ENCODE measurements at places on chromosomes 5 and 9.

DNA sequence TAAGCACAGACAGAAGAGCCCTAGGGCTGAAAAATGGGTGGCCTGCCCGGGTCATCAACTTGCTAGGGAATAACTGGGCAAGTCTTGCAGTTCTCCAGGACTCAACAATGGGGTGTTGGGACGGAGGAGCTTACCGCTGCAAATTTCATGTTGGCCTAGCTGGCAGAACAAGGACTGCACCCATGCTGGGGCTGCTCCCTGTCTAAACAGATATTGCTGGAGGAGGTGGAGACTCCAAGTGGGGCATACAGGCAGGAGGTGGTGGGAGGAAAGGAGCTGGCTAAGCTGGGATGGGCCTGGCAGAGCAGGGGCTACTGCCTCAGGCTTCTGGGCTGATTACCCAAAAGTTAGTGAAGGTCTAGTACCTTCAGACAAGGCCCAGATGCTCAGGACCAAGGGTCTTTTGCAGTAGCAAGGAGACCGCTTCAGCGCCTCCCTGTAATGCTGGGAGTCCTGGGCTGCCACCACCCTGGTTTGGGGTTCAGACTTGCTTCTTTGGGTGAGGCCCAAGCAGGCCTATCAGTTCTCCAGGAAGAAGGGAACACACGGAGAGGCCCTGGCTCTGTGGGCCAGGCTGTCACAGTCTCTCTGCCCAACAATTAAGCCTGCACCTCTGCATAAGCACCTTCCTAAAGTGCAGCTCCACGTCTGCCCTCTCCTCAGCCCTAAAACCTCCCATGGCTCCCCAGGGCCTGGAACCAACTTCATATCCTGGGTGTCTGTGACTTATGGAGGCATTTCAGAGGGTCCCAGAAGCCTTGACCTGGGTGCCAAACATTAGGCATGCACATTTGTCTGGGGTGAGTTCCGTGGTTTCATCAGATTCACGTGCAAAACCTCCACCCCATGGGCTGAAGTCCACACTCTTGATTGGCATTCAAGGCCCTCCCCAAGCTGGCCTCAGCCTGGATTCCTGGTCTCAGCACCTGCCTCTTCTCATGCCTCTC is 24.2 kb upstream of the KIF12 start:
- no peak for DNase-seq

- DNase-seq: peak; percentile 63
Observed at GRCh38 chr5:96997265-96997859, 61.5 kb downstream of the LNPEP start.

DNA sequence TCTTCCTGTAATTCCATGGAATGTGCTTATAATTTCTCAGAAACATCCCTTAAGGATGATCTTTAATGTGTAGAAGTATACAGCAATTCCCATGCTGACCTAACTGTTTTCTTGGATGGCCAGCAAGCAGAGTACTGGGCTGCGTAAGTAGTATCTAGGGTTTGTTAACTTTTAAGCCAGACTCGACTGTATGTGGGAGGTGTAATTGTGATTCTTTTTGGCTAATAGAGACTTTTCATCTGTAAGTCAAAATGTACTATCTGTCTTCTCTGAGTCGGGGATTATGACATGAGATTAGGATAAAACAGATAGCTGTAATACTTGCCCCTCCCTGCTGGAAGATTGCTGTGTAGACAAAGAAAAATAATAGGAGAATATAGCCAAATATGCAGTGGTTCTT is 169.3 kb downstream of the SGCD start:
- DNase-seq: no peak

- DNase-seq: no peak
Observed at GRCh38 chr9:129755151-129755550, 2.3 kb upstream of the PTGES start.

GRCh38 chr5:107889387-107889786 is 218.7 kb upstream of the EFNA5 start:
- no peak for DNase-seq

GRCh38 chr5:172658961-172659501 is 18.0 kb downstream of the NEURL1B start:
- no peak for DNase-seq

GRCh38 chr5:1324301-1324700 is 20.6 kb downstream of the CLPTM1L start:
- DNase-seq: no peak

Data from globus pallidus (tissue), 1 donor.